CD8-positive, alpha-beta memory T cell (primary cell): ENCODE measurements at places on chromosomes 7 and 10. TPM values are rescaled to one million over a fixed set of nuclear protein-coding genes. Genes with fewer than 3 reads are reported as not detected.

RARRES2 gene
- total RNA-seq = not detected

LRRN3 gene
- 91.4 TPM for total RNA-seq

CFAP43 gene
- not detected for total RNA-seq

TRPV5 gene
- not detected for total RNA-seq

FLNC gene
- not detected for total RNA-seq

NOD1 gene
- 8.8 TPM for total RNA-seq

AMPH gene
- not detected for total RNA-seq

ASZ1 gene
- not detected for total RNA-seq

ST8SIA6 gene
- not detected for total RNA-seq

SFRP5 gene
- total RNA-seq = not detected

IGFBP3 gene
- 4.5 TPM for total RNA-seq

PSD gene
- total RNA-seq = 3.2 TPM

LRIT1 gene
- not detected for total RNA-seq

ATP5F1C gene
- total RNA-seq = 309 TPM
